Choroid plexus epithelial cell (primary cell): ENCODE measurements at places on chromosomes 6 and 20.

- no peak for DNase-seq
These were observed 4.1 kb downstream of the PLCB4 start for GRCh38 chr20:9072861-9073500.

DNA sequence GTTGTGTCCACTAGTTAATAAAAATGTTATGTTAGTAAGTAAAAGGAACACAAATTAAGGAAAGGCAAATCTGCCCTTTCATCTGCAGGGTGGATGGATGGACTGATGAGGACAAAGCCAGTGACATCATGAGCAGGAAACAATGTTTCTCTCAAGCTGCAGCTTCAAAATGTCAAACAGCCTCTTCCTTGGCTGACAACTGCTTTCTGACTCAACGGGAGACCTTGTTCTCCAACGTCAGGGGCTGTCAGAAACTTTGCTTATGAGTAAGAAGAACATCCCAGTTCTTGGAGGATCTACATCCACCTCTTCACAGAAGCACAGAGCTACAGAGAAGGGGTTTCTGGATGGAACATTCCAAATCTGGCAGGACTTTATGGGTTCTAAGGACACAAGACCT, 6.0 kb downstream of the CST2 start:
- peak; percentile 62 for DNase-seq

GRCh38 chr6:168244961-168245551, 74.5 kb downstream of the DACT2 start:
- DNase-seq = no peak

DNA sequence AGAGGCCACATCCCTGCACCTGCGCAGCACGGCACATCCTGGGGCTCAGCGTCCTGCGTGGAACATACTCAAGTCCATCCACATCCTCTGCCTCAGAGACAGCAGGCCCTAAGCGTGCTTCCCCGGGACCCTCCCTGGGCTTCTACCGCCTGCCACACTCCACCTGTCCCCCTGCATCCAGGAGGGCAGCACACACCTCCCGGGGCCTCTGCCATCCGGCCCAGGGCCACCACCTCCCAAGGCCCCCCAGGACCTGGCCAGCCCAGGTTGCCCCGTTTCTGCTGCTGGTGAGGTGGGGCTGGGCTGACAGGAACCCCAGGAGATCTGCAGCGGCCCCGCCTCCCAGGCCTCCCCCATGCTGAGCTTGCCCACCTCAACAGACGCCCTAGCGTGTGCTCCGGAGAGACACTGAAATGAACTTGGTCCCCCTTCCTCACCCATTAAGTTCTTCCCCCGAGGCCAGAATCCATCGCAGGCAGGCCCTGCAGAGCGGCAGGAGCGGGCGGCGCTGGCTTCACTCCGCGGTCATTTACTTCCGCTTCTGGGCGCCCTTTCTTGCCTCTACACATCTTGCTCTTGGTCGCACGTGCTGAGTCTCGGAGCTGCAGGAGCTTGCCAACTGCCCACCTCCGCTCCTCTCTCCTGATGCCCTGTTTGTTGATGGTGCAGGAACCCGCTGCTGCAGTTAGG, 235.3 kb downstream of the TAF4 start:
- no peak for DNase-seq

DNA sequence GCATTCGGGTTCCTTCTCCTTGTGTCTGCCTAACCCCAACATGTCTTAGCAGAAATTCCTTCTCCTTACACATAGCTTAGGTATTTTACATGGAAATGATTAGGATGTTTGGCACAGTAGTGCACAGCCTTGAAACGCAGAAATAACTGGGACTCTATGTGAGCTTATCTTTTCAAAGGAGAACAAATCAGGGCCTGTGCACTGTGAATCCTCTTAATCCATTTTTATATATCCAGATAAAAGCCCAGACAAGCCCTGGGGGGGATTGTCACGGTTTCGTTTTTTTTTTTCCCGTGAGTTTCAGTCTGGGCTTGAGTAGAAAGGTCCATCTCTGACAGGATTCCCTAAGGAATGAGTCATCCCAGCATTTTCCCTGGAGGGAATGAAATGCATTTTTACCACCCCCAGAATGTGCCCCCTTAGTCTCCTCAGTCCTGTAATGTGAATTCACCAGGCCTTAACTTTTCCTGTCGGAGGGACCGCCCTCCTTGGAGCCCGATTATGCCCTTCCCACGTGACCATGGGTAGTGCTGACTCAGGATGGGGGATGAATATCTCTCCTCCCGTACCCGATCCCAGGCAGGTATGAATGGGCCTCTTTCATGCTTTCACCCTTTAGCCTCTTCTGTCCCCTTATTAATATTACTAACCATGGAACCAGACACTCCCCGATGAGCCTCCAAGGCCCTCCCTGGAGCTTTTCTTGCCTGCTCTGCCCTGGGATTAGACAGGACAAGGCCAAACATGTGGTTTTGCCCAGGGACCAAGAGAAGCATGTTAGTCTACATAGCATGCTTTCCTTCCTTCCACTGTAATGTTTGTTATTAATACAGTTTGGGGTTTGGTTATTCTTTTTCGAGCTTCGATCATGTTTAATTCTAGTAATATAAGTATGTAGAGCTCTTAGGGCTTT, 23.9 kb upstream of the NAA20 start:
- peak; percentile 86 for DNase-seq

DNA sequence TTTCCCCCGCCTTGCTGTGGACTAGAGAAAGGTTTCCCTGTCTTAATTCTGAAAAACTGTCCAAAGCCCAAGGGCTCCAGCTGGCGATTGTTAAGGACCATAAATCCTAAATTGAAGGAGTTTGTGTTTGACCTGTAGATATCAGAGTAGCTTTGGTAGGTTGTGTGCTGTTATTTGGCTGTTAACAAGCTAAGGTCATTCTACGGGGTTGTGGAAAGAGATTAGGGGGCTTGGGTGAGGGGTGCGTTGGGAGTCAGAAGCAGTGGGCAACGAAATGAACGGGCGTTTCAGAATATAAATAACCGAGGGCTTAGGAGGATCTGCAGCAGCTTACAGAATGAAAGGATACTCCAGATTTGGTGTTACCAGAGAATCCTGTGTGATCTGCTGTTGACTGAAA, 32.6 kb upstream of the BTN3A2 start:
- no peak for DNase-seq

GRCh38 chr20:25022680-25023079, 30.1 kb upstream of the APMAP start:
- DNase-seq = no peak

GRCh38 chr20:48651960-48652359, 175.8 kb downstream of the PREX1 start:
- DNase-seq = no peak

DNA sequence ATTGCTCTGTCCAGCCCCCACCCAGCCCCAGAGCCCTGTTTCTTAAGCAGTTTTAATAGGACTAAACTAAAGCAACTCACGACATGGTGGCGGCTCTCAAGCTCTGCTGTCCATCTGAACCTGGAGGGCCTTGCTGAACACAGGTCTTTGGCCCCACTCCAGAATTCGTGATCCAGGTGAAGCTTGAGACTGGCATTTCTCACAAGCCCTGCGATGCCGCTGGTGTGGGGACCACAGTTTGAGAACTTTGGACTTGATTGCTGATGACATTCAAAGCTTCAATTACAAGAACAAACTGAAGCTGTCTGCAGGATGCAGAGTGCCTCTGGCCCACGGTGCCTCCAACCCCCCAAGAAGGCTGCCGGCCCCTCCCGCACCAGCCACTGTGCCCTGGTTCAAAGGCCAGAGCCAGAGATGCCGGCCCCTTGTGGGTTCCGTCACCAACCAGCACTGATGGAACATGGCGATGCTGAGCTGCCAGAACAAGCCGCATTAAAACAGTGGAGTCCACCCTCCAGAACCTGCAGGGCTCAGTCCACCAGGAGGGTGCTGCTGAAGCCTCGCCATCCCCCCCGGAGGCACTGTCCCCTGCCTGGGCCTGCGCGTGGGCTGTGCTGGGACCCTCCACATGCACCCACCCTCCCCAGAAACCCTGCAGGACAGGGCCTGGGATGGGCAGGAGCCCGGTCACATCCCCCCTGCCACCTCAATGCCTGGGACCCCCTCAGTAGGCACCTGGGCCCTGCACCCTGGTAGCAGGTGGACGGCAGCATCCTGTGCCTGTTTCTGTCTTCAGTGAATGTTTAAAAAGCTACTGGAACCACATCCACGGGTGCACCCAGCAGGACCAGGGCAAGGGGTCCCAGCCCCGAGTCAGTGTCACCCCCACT, 101.1 kb downstream of the PSMB1 start:
- no peak for DNase-seq

DNA sequence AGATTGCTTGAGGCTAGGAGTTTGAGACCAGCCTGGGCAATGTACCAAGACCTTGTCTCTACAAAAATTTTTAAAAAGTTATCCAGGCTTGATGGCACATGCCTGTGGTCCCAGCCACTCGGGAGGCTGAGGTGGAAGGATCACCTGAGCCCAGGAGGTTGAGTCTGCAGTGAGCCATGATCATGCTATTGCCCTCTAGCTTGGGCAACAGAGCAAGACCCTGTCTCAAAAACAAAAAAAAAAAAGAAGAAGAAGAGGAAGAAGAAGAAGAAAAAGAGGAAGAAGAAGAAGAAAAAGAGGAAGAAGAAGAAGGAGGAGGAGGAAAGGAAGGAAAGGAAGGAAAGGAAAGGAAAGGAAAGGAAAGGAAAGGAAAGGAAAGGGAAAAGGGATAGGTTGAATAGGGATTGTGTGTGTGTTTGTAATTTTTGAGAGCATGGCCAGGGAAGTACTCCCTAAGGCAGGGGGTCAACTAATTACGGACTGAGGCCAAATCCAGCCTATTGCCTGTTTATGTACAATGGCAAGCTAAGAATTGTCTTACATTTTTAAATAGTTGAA, 43.0 kb upstream of the ZNF217 start:
- no peak for DNase-seq
